COLO829 (cell line): ENCODE measurements at places on chromosomes 1 and 21.
A peak's percentile ranks its signal among the peaks of the same experiment; 100 is the strongest.

- DNase-seq, result no peak
These were observed 313.4 kb downstream of the CAMTA1 start for GRCh38 chr1:7098641-7099040.

DNA sequence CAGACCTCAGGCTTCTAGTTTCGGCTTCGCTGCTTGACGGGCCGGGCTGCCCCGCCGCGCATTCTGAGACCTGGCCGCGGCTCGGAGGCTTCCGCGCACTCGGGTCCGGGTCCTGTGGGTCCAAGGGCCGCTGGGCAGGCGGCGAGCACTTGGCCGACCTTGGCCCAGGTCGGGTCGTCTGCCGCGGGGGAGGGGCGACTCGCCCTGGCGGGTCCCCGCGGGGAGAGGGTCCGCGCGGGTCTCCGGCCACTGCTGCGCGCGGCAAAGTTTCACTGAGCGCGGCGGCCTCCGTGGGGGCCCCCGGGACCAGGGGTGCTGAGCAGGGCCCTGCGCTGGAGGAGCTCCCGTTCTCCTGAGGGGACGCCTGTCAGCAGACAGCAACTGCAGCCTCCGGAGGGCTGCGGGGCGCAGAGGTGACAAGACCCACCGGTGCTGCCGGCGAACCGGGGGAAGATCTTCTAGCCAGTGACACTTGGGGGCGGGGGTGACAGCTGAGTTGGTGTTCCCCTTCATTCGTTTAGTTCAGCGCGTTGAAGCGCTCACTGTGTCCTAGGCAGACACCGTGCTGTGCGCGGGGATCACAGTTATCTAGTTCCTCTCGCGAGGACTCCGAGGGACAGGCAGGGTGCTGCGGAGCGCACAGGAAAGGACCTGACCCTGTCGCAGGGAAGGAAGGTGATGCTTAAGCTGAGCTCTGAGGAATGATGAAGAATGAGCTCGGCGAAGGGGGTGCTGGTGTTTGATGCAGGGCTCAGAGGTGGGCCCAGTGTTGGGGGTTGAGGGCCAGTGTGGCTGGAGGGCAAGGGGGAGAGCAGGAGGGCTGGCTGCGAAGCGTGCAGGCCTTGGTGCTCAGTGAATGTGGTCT, 725 bp downstream of the MTFR1L start:
- peak; percentile 63 for DNase-seq

DNA sequence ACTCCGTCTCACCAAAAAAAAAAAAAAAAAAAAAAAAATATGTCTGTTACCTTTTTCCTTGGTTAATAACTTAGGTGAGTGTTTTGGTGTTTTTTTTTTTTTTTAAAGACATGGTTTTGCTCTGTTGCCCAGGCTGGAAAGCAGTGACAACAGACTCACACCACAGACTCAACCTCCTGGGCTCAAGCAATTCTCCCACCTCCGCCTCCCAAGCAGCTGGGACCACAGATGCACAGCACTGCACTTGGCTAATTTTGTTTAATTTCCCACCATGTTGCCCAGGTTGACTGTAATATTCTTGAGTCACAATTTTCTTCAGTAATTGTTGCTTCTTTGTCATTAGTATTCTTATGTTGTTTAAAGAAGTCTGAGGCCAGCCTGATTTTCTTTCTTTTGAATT, 149.2 kb upstream of the SYT6 start:
- no peak for DNase-seq

GRCh38 chr1:229117664-229118300, 153.1 kb upstream of the RAB4A start:
- no peak for DNase-seq

DNA sequence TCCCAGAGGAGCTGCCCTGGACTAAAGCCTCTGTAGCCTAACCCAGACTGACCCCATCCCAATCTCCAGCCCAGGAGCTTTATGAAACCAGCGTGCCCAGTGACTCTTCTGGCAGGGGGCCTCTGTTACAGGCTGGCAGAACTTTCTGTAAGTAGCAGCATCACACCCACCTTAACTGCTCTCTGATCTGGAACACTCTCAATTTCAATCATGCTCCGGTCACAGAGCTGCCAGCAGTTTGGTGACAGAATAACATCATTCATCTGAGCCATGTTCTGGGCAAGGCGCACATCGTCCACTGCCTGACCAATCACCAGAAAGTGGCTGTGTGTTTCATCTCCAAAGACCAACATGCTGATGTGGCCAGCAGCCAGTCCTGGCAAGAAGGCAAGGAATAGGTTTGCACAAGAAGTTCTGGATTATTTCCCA, 14.7 kb downstream of the ADCY10 start:
- DNase-seq, result no peak

- DNase-seq, result no peak
These were observed 61.1 kb upstream of the LAPTM5 start for GRCh38 chr1:30818568-30819243.
